ENCODE measurements at places on chromosomes 11 and 22.

GRCh38 chr11:17538054-17538453, 6.2 kb downstream of the USH1C start:
- DNase-seq: no peak

DNA sequence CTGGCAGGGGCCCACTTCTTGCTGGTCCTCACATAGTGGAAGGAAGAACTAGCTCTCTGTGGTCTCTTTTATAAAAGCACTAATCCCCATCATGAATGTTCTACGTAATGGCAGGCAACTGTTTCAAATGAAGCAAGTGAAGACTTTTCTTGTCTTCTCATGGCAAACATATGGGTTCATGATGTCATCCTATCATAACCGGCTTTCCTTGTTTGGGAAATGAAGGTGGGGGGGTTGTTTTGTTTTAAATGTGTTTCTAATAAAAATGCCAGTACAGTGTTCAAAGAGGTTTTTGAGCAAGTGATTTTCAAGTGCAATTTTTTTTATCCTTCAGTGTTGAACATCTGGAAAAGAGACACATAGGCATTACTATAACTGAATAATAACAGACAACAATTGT, 33.4 kb downstream of the REXO2 start:
- DNase-seq: no peak

DNA sequence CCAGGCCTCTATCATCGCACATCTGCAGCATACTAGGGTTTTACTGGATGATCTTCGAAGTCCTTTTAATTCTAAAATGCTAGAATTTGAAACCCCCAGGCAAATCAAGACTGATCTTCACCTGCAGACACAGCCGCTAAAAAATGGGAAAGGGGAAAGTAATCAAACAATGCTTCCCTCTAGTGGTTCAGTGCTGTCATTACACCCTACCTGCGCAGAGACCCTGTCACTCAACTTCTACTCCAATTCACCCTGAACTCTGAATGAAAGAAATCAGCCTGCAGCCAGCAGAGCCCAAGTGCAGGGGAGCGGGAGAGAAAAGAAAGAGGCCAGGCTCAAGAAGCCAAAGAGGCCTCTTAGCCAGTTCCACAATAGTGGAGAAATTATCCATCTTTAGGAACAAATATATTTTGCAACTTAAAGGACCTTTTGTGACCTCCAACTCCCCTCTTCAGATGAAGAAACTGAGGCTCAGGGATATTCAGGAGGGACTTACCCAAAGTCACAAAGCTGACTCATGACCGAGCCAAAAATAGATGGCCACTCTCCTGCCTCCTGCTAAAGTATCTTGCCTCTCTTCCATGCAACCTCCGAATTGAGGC, 33.0 kb downstream of the SERGEF start:
- no peak for DNase-seq

- DNase-seq: no peak
These were observed 11.8 kb upstream of the MAPK11 start for GRCh38 chr22:50281957-50282356.

- DNase-seq: no peak
These were observed 491.8 kb downstream of the TMEM135 start for GRCh38 chr11:87529486-87529885.

GRCh38 chr22:46213052-46213451, 37.0 kb downstream of the CDPF1 start:
- DNase-seq: no peak

DNA sequence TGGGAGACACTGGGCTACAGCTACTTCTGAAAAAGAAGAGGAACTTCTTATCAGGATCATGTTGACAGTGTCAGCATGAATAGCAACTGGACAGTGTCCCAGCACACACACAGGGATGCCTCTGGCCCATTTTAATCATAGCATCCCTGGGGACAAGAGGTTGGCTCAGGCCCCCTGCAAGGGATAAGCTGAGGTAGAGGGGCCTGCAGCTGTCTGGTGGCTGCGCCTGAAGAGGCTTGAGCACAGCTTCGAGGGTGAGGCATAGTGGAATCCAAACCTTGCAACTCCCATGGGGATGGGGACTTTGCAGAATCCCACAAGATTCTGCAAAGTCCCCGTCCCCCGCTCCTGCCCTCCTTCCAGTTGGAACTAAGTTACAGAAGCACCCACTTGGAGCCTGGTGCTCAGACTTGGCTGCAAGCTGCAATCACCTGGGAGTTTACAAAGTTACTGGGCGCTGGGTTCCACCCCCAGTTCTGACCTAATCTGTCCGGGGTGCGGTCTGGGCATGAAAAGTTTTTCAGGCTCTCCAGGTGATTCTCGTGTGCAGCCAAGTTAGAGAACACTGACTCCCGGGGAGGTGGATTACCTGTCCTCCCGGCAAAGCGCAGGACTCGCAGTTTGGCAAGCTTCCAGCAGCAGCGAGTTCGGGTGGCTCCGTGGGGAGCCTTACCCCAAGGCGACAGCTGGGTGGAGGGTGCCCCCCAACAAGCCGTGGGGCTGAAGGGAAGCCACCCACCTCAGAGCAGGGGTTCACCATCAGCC, 16.0 kb upstream of the LINC01488 start:
- DNase-seq: no peak

DNA sequence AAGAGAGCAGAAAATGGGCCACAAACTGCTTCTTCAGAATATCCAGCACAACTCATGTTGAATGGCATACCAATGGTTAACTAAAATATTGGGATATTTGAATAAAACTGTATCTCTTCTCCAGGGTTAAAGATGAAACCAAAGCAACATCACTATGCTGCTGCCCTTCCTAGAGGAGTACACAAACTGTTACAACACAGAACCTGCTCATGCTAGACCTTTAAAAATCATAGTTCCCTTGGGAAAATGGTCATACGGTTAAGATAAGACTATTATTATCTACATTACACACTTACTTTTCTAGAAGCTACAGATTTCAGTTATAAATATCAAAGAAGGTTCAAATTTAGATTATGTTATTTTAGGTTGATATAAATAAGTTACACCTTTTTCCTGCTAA, 78.6 kb upstream of the TP53AIP1 start:
- no peak for DNase-seq

DNA sequence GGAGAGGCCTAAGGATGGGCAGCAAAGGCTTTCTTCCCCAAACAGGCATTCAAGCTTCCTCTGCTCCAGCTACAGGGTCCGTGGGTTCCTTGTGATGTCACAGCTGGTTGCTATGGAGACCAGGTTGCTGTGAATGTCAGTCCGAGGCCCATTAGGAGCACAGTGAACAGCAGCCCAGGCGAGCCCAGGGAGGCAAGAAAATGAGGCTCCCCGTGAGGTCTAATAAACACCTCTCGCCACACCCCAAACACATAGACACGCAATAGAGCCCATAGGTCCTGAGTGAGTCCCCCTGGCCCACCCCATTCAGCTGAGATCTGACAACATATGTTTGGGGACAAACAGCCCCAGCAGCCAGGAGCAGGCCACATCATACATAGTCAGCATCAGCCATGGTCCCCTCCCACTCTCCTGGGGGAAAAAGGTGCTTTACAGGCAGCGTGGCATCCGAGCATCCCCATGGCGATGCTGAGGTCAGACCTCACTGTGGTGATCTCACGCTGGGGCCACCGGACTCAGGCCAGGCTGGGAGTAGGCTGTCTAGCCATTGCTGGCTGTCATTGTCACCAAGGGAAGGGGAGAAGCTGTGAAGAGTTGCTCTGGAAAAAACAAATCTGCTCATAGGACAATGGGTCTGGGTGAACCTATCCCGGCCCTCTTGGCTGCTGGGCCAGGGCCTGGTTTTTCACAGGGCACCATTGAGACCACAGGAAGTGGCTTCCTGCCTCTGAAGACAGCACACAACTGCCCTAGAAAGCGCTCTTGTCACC, 23.1 kb upstream of the TP53I11 start:
- DNase-seq: no peak

- no peak for DNase-seq
These were observed 22.3 kb downstream of the TTLL1 start for GRCh38 chr22:43066844-43067385.

GRCh38 chr11:69058511-69059270, 10.0 kb downstream of the TPCN2 start:
- no peak for DNase-seq

DNA sequence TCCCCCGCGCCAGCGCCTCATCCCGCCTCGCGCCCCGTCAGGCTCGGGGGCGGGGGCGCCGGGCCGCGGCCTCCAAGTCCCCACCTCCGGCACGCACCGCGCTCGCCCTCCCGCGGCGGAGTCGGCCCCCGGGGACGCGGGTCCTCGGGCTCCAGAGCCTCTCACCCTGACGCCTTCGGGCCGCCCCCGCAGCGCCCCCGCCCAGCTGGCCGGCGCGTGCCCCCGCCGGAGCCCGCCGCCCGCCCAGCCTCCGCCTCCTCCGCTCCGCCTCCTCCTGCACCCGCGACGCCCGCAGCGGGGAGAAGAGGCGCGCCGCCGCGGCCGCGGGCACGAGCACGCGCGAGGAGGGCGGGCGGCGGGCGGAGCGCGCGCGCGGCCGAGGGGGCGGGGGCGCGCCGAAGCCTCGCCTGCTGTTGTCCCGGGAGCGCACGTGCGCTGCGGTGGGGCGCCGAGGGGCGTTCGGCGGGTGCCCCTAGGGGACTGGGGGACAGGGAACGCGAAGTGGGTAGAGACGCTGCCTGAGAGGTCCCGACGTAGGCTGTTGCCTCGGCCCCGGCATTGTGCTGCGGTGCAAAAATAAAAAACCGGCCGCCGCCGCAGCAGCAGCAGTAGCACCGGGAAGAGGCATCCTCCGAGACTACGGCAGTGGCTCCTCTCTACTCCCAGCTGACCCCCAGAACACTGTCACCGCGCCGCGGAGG, 87.4 kb upstream of the ARHGAP32 start:
- DNase-seq: peak; percentile 35

- DNase-seq: no peak
These were observed 148.8 kb downstream of the BLID start for GRCh38 chr11:121967131-121967704.

GRCh38 chr11:69079661-69080256, 31.0 kb downstream of the TPCN2 start:
- DNase-seq: no peak

- DNase-seq: no peak
These were observed 27.1 kb downstream of the SDHD start for GRCh38 chr11:112113539-112114457.

DNA sequence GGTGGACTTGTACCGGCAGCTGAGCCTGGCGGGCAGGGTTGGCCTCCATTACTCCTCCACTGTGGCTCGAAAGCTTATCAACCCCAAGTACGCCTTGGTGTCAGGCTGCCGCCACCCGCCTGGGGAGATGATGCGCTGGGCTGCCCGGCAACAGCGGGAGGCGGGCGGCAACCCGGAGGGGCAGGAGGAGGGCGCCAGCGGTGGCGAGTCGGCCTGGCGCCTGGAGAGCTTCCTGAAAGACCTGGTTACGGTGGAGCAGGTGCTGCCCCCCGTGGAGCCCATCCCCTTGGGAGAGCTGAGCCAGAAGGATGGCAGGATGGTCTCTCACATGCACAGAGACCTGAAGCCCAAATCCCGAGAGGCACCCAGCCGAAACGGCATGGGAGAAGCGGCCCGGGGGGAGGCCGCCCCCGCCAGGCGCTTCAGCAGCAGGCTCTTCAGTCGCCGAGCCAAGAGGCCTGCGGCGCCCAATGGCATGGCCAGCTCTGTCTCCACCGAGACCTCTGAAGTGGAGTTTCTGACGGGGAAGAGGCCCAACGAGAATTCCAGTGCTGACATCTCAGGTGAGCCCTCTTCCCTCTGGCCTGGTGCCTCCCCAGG, 26.7 kb downstream of the FAM83F start:
- DNase-seq: no peak

DNA sequence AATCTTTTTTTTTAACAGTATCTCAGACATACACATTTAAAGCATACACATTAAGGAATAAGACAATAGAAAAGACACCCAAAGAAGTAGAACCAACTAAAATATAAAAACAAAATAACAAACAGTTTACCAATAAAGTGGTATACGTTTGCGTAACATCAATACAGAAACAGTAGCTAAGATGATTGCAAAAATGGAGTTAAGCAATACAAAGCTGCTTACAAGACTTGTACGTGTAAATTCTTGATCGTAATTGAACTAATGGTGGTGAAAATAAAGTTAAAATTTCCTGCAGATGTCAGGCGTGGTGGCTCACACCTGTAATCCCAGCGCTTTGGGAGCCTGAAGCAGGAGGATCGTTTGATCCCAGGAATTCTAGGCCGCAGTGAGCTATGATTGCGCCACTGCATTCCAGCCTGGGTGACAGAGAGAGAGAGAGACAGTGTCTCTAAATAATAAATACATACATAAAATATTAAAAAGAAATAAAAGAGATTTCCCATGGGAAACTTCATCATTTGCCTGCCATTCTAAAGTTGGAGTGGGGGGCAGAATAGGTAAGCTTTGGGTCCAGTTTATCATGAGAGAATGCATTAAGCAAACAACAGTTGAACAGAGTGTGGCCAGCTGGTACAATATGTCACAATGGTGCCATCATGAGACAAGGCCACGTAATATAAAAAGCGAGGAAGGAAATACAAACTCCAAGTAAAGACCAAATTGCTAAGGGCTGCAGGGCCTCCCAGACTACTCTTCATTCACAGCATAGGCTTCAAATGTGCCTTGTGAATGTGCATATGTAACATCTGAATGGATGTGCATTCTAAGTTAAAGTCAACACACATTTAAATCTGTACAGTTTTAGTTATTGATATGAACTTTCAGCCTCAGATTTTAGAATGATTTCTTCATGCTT, 38.9 kb upstream of the EED start:
- no peak for DNase-seq

DNA sequence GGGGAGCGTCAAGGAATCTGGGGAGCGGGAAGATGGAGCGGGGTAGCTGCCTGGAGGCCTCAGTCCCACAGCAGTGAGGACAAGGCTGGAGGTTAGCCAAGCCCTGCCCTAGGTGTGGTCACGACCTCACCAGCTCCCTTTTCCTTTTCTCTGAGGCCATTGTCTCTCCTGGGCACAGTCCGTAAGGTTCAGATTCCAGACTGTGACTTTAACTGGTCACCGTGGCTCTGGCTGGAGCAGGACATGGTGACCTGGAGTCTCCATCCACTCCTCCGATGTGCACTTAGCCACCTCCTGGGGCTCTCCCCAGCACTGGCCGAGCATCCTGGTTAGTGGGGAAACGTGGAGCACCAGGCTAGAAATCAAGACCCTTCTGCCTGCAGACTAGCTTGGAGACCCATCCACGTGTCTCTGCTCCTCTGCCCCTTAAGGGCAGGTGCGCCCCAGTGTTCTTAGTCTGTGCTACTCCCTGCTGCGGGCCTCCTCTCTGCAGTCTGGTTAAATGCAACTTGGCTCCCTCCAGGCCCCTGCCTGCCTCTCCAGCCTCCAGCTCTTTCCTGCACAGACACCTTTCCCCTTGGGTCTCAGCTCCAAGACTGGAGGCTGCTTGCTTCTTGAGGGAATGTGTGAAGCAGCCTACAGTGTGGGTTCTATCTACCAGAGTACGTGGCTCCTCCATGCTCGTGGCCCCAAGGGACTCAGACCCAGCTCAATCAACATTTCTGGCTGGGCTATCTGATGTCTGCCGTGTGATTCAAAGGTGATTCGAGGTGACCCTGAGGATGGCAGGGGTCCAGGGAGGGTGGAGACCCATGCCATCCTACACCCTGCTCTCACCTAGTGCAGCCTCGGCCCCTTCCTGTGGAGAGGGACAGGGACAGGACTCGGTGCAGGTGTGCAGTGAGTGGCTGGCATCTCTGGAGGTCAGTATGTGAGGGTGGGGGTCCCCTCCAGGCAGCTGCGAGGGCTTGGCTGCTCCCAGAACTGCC, 5.2 kb downstream of the SLC25A1 start:
- no peak for DNase-seq
